HepG2 (cell line): ENCODE measurements at places on chromosomes 12 and 14. TPM values are rescaled to one million over a fixed set of nuclear protein-coding genes. Genes with fewer than 3 reads are reported as not detected.

DNA sequence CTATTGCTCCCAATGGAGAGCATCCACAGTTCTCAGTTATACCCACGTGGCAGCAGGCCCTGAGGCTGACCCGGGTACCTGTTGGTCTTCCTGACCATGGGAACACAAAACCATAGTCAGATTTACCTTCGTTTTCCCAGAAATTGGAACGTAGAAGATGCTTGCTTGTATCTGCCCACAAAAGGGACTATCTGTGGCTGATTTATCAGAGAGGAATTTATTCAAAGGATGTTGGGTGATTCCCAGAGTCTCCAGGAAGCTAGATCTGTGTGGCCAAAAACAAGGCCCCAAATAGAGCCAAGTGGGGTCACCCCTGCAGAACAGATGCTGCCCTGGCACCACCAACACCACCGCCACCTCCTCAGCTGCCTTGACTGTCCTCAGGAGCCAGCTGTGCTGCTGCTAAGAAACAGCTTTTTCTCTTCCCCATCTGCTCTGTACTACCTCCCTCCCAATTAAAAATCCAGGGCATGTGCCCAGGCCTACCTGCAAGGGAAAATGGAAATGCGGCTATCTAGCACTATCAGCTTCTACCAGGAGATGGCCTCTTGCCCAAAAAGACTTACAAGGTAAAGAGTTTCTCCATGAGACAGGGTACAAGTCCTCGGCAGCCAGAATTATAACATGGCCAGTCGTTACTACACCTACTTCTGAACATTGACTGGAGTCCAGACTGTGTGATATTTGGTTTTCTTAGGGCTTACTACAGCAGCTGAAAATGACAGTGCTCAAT, 128.6 kb upstream of the PLEKHG7 start:
- peak; percentile 15 for DNase-seq
- no peaks in the 10 kb centered on the region for H3K27me3 ChIP-seq
- no peak overlapping the region for H3K4me3 ChIP-seq
- peaks cover 12% of the 10 kb centered on the region for H3K4me1 ChIP-seq

DNA sequence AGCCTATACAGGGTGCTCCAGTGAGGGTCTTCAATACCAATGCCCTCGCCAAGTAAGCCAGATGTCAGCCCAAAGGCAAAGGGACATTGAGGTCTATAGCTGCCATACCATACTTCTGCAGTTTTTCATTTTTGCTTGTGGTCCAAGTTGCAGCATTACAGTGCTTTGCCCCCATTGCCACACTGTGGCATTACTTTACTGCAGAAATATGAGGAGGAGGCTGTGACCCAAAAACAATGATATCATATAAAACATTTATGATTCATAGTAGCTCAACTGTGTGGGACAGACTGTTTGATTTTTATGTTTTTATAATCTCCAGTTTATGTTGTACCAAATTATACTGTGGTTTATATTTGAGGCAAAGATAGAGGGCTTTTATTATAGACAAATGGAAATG, 64.1 kb downstream of the KIAA0586 start:
- no peak overlapping the region for H3K4me3 ChIP-seq
- no peaks in the 10 kb centered on the region for H3K4me1 ChIP-seq
- H3K36me3 ChIP-seq = peaks cover 4% of the 10 kb centered on the region
- H3K27ac ChIP-seq = no peak overlapping the region
- no peaks in the 10 kb centered on the region for H3K27me3 ChIP-seq

DNA sequence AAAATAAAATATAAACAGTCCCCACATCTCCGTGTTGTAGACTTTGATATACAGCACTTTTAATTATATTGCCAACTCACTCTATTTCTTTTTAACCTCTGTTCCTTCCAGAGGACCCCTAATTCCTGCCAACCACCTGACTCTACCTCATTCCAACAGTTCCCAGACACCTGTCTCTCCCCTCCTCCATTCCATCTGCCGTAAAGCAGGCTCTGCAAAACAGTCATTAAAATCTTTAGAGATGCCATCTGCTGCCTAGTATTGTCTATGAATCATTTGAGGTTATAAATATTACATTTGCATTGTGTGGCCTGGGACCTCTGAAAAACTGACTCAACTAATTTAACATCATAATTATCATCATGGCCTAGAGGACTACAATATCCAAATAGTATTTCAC, 148.8 kb upstream of the DCN start:
- no peak overlapping the region for H3K4me3 ChIP-seq
- H3K27me3 ChIP-seq = no peaks in the 10 kb centered on the region
- H3K4me1 ChIP-seq = no peaks in the 10 kb centered on the region
- no peak for DNase-seq
- H3K36me3 ChIP-seq = no peaks in the 10 kb centered on the region

- H3K4me3 ChIP-seq = no peak overlapping the region
- DNase-seq = no peak
- no peak overlapping the region for H3K27ac ChIP-seq
- H3K4me1 ChIP-seq = peaks cover 11% of the 10 kb centered on the region; the same call in 1 of the 2 replicates
- H3K27me3 ChIP-seq = no peaks in the 10 kb centered on the region
- H3K36me3 ChIP-seq = peaks cover 46% of the 10 kb centered on the region; the same call in 2 of the 3 replicates
These were observed 46.8 kb downstream of the RNF34 start for GRCh38 chr12:121446750-121447149.

DNA sequence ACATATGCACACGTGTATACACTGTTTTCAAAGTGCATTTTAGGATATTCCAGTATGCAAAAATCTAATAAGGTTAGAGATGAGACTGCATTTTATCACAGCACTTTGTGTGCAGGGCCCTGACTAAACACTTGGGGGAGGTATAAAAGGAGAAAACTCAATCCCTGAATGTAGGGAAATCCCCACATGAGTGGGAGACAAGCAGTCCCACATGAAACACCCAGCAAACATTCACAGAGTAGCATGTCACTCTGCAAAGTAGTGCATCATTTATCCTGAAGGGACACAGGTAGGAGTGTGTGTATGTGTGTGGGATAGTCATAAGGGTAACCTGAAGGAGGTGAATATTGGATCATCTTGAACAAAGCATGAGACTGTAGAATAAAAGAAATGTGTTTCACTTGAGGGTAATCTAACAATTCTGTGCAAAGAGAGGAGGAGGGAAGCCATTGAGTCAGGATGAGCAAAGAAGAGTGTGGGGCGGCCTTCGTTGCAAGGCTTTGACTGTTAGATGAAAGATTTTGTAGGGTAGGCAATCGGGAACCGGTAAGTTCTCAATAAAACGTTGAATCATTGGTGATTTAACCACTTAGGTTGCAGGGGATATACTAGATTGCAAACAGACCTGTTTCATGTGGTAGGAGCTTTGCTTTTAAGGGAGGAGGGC, 2.9 kb downstream of the PRPF40B start:
- H3K4me3 ChIP-seq = no peak overlapping the region
- peaks cover 24% of the 10 kb centered on the region for H3K4me1 ChIP-seq
- DNase-seq = no peak

DNA sequence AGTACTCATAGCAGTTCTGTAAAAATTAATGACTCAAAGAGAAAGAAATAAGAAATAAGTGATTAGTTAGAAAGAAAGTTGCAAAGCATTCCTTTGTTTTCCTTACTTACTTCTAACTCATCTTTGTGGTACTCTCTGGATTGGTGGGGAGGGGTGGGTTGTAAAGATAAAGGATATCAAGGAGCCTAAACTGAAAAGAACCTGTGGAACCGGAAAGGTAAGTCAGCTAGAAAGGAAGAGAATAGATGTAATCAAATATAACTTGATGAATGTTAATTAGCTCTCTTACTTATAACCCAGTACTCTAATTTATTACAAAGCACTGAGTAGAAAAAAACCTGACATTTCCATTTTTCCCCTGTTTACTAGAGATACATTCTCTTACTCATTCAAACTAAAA, 37.5 kb upstream of the KRR1 start:
- no peak for DNase-seq
- no peaks in the 10 kb centered on the region for H3K27me3 ChIP-seq
- no peak overlapping the region for H3K4me3 ChIP-seq
- H3K27ac ChIP-seq = no peak overlapping the region

- peak; percentile 14 for DNase-seq
- H3K4me3 ChIP-seq = peak overlapping the region; percentile 87
- no peaks in the 10 kb centered on the region for H3K27me3 ChIP-seq
- peak overlapping the region; percentile 50 for H3K27ac ChIP-seq
- H3K36me3 ChIP-seq = no peaks in the 10 kb centered on the region
- H3K4me1 ChIP-seq = peaks cover 45% of the 10 kb centered on the region
These were observed 647 bp downstream of the LGMN start for GRCh38 chr14:92747701-92748258.

Gene ATF1
- polyA plus RNA-seq = 40.1 and 52.0 TPM in 2 replicates

Gene AMHR2
- 0.24 and 0.50 TPM in 2 replicates for polyA plus RNA-seq

Gene KRT6C
- 0.03 TPM in 1 of 2 replicates, not detected in the other for polyA plus RNA-seq

Gene IL31
- polyA plus RNA-seq = not detected in 2 replicates
